Brain (organoid and tissue), 16 donors: ENCODE measurements at places on chromosomes 2 and 18.

DNA sequence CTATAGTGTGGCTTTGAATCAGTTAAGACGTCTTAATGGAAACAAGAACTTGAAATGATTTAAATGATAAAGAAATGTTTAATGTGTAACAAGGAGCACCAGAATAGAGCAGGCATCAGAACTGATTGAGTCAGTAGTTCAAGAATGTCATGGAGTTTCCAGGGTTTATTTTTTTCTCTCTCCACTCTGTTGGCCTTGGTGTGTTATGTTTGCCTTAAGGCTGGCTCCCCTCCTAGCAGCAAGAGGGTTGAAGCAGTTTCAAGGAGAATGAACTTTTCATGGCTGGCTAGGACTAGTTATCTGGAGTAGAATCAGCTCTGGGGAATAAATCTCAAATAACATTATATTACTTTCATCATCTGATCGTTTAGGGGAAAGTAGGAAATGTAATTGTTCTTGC is 13.4 kb upstream of the GLS start:
- DNase-seq: no peak

DNA sequence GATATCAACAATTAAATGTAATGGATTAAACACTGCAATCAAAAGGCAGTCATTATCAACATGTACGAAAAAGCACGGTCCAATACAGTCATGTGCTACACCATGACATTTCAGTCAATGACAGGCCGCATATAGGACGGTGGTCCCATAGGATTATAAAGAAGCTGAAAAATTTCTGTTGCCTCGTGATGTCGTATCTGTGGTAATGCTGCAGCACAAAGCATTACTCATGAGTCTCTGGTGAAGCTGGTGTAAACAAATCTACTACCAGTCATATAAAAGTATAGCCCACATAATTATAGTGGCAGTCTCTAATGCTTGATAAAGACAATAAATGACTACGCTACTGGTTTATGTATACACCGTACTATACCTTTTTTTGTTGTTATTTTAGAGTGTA is 58.4 kb downstream of the RABL2A start:
- DNase-seq: no peak

DNA sequence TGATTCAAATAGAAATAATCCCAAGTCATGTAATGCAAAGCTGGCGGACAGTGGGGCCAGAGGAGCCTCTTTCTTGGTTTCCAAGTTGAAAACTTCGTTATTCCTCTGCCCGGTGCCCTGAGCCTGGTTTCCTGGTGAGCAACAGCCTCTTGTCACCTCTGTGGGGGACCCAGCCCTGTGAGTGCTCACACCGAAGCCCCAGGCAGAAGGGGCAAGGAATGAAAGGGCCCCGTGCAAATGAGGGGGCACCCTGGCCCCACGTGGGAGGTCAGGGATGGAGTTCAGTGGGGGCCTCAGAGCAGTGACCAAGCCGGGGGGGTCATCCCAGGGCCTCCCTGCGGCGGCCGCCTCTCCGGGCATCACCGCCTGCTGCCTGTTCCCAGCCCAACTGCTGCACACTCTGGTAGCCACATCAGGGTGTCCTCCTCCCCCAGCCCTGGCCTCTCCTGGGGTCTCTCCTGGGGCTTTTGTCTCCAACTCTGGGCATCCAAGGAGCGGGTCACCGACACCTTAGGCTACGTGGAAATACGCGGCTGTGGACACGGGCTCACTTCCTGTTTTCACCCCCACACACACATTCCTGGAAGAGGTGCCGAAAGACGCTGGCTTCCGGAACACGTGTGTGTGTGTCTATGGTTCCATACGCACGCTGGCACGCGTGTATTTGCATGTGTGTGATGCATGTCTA is 64.5 kb downstream of the TWIST2 start:
- no peak for DNase-seq

GRCh38 chr2:202037086-202037485 is 3.4 kb downstream of the FZD7 start:
- no peak for DNase-seq

DNA sequence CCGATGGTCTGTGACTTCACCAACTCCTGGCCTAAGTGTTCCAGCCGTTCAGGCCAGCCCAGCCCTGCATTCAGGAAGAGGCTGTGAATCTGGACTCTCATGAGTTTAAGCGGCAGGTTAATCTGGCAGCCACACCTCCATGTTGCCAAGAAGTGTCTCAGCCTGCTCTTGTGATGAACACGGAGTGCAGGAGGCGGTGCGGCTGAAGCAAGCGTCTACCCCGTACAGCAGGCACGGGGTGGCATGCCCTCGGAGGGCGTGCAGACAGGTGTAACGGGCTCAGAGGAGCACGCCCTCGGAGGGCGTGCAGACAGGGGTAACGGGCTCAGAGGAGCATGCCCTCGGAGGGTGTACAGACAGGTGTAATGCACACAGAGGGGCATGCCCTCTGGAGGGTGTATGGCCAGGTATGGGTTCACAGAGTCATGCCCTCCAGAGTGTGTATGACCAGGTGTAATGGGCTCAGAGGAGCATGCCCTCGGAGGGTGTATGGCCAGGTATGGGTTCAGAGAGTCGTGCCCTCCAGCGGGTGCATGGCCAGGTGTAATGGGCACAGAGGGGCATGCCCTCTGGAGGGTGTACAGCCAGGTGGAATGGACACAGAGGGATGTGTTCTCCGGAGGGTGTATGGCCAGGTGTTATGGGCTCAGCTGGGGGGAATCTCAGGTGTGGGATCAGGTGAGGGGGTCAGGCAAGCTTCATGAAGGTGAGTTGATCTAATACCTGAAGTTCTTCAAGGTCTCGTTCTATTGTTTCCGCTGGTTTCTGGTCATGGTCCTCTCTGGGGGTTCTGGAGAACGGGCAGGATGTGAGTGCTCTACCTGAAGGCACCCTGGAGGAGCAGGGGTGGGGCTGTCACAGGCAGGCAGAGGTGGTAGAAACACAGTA is 22.6 kb downstream of the CROCC2 start:
- no peak for DNase-seq
